ENCODE measurements at places on chromosomes 5 and 9.

- no peak for DNase-seq
Measured at GRCh38 chr9:133986061-133986460, 6.1 kb downstream of the VAV2 start.

GRCh38 chr5:149264439-149265067, 7.1 kb upstream of the AFAP1L1 start:
- no peak for DNase-seq

DNA sequence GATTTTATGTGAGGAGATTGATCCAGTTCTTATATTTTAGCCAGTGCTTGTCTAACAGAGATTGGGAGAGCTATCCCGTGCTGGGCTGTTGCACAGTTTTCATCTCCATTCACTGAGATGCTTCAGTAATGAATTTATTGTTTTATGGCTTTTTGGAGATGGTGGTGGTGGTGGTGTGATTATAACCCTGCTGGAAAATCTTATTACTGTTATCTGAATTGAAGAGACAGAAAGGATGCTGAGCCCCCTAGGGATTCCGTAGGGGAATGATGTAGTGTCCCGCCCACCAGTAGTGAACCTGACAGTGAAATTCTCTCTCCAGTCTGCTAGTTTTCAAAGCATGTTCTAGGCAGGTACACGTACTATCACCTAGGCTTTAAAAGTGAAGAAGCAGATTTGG, 1.9 kb downstream of the RAI14 start:
- DNase-seq = peak; percentile 24

DNA sequence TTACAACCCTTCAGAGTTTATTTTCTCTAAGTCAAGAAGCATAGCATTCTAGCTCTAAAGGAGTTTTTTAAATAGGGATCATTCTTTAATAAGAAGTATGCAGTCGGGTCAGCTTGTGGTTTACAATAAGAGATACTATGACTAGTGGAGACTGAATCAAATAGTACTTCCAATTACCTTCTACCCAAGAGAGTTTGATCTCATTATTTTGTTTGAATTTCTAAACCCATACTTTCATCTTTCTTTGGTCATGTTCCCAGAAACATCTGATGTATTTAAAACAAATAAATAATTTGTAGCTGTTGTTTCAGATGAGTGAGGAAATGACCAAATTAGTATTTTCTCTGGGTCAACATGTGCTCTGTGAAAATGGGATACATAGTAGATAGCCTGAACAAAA, 160.2 kb upstream of the CDH6 start:
- DNase-seq = no peak

DNA sequence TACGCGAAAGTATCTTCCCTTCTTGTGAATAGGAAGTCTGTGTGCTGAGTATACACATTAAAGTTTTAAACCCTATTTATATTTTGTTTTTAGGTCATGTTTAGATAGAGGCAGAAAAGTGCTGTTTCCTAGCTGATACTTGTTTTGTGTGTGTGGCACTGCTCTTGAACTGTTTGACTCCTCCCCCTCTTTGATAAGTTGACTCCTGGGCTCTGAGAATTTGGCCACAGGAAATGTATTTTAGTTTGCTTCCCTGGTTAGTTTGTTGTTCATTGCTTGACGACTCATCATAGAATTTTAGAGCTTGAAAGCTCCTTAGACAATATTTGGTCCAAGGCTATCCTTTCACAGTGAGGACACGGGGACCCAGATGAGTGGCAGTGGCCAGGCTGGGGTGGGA, 2.0 kb upstream of the CDC14B start:
- DNase-seq = no peak

- DNase-seq = no peak
Measured at GRCh38 chr9:107172979-107173347, 110.1 kb upstream of the RAD23B start.

- DNase-seq = no peak
Measured at GRCh38 chr9:88828492-88828974, 162.7 kb upstream of the S1PR3 start.

DNA sequence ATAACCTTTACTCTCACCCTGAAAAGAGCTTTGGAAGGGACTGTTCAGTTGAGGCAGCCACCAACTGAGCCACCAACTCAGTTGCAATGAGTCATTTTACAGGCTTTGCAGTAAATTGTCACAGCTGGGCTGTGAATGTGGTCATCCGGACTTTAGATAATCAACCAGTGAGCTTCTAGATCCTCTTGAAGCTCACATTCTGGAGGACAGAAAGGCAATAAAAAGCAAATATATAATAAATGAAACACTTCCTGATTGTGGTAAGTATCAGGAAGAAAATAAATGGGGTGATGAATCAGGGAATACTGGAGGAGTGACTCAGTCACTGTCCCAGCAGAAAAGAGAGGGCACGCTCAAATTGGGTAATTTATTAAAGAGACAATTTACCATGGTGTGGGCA, 13.2 kb upstream of the C5orf58 start:
- peak; percentile 76 for DNase-seq

DNA sequence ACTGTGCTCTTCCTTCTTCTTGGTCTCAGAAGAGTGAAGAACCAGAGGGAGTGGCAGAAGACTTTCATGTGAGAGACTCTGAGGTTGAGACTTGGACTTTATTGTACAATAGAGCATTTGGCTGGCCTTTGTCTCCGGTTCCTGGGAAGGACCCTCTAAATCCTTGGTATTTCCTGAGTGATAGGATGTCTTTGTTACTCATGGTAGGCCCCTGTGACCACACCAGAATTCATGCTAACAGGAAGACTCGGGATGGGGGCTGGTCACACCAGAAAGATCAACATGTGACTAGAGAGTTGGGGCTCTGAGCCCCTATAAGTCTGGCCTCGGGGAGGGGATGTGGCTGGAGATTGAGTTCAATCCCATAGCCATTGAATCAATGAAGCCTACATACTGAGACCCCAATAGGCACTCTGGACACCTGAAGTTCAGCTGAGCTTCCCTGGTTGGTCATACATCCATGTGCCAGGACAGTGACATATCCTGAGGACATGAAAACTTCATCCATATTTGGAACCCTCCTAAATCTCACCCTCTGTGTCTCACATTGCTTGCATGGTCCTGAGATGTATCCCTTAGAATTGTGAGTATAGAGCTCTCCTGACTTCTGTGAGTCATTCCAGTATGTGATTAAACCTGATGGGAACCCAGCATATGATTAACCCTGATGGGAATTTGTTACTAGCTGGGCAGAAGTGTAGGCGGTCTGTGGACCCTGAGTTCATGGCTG, 201.7 kb downstream of the GADD45G start:
- DNase-seq = no peak

DNA sequence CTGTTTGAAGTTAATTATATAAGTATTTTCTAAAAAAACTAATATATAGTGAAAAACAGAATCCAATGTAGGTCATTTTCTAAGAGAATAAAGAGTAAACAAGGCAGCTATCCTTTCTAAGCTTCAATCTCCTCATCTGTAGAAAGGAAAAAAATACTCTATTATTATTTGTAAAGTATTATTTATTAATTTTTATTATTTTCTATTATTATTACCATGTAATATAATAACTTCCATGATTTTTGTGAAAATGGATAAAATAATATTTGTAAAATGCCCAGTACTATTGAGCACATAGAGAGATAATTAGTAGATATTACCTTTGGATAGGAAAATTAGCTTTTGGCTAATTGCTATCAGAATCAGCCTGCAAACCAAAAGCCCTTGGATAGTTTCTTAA, 684.4 kb downstream of the MTRR start:
- DNase-seq = no peak

GRCh38 chr9:92808726-92809451, 44.3 kb upstream of the BICD2 start:
- peak; percentile 56 for DNase-seq

- no peak for DNase-seq
Measured at GRCh38 chr5:60372786-60373185, 327.2 kb downstream of the DEPDC1B start.

GRCh38 chr5:139061274-139061673, 136.9 kb downstream of the SIL1 start:
- peak; percentile 83 for DNase-seq

DNA sequence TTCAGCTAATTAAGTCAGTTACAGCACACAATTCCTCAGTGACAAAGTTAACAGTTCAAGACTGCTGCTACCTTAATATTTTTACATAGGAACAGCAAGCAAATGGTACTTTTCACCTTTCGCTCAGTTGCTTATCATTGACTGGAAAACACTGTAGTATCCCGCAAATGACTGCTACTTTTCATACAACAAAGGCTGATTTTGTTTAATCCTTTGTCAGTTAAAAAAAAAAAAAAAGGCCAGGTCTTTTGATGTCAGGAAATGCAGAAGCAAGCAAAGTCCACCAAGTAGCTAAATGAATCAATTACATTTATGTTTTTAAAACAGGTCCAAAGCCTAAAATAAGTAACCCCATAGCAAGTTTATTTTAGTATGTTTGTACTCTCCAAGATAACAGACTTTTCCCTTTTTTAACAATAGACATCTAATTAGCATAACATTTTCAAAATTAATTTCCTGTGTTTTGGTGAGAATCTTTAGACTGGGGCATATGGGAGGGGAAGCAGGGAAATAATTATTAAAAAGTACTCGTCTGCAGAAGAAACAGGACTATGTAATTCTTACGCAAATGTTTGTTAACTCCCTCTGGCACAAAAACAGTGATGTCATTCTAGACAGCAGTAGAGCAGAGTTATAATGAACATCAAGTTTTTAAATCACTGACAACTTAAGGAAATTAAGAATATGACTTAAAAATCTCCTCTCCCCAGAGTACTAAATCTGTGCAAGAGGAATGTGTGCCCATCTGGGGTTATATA, 9.6 kb downstream of the PFDN1 start:
- DNase-seq = no peak

- DNase-seq = no peak
Measured at GRCh38 chr5:87125766-87126165, 141.9 kb upstream of the RASA1 start.

GRCh38 chr9:107963246-107963645, 473.7 kb upstream of the KLF4 start:
- DNase-seq = no peak

GRCh38 chr5:118988866-118989180, 476 bp upstream of the DTWD2 start:
- no peak for DNase-seq

DNA sequence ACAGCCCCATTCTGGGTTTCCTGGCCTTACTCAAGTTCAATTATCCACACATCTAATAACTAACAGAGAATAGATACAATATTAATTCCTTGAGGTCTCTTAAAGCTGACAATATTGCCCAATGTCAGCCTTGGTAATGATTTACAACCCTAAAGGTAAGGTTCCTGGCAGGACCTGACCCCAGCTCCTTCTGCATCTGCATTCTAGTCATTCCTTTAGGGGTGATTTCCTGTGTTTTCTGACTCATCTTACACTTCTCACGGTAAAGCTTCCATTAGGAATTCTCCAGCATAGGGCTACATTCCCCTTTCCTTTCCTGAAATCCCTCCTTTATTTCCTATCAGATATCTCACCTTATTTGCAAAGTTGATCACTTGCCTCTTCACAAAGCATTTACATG, 9.3 kb downstream of the HAVCR1 start:
- DNase-seq = no peak

GRCh38 chr5:172079876-172080275, 73.4 kb upstream of the FBXW11 start:
- DNase-seq = no peak

- DNase-seq = peak; percentile 33
Measured at GRCh38 chr5:124650147-124650561, 96.3 kb downstream of the ZNF608 start.

- DNase-seq = no peak
Measured at GRCh38 chr9:123300554-123300953, 32.2 kb upstream of the STRBP start.

Data from RPMI7951 (cell line).